ENCODE measurements at places on chromosomes 11 and 22. TPM values are rescaled to one million over a fixed set of nuclear protein-coding genes. Genes with fewer than 3 reads are reported as not detected.
A peak's percentile ranks its signal among the peaks of the same experiment; 100 is the strongest.

The CDON gene
- 6.8 TPM for total RNA-seq

The SESN3 gene
- 29.2 TPM for total RNA-seq

The TCN1 gene
- total RNA-seq = not detected

The RAB39A gene
- not detected for total RNA-seq

The OSM gene
- total RNA-seq = not detected

The APOA5 gene
- 1.5 TPM for total RNA-seq

The RCOR2 gene
- total RNA-seq = 1.5 TPM

The KLHL22 gene
- total RNA-seq = 20.9 TPM

The GVQW3 gene
- 15.8 TPM for total RNA-seq

DNA sequence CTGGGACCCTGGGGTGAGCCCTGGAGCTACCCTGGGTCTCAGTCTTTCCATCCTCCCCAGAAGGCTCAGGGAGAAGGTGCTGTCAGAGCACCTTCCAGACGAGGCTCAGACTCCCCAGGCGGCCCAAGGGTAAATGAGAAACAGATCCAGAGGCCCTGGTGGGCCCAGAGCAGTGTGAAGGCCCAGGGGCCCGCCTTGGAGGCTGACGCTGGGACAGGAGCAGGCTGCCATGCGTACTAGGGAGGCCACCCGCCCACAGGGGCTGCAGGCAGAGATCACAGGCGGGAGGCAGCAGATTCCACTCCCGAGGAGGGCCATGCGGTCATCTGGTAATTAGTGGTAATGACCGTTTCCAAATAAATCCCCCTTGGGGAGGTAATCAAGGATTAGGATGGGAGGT is 5.2 kb downstream of the WNT11 start:
- no peak overlapping the region for H3K27ac ChIP-seq
- no peak overlapping the region for H3K4me3 ChIP-seq
- no peaks in the 10 kb centered on the region for H3K36me3 ChIP-seq
- H3K4me1 ChIP-seq = peaks cover 14% of the 10 kb centered on the region
- H3K27me3 ChIP-seq = no peaks in the 10 kb centered on the region

- H3K27me3 ChIP-seq = no peaks in the 10 kb centered on the region
- no peaks in the 10 kb centered on the region for H3K4me1 ChIP-seq
- H3K4me3 ChIP-seq = no peak overlapping the region
- H3K27ac ChIP-seq = no peak overlapping the region
- no peaks in the 10 kb centered on the region for H3K36me3 ChIP-seq
- DNase-seq = no peak
Observed at GRCh38 chr11:40202589-40203270, 1256.7 kb downstream of the LRRC4C start.

DNA sequence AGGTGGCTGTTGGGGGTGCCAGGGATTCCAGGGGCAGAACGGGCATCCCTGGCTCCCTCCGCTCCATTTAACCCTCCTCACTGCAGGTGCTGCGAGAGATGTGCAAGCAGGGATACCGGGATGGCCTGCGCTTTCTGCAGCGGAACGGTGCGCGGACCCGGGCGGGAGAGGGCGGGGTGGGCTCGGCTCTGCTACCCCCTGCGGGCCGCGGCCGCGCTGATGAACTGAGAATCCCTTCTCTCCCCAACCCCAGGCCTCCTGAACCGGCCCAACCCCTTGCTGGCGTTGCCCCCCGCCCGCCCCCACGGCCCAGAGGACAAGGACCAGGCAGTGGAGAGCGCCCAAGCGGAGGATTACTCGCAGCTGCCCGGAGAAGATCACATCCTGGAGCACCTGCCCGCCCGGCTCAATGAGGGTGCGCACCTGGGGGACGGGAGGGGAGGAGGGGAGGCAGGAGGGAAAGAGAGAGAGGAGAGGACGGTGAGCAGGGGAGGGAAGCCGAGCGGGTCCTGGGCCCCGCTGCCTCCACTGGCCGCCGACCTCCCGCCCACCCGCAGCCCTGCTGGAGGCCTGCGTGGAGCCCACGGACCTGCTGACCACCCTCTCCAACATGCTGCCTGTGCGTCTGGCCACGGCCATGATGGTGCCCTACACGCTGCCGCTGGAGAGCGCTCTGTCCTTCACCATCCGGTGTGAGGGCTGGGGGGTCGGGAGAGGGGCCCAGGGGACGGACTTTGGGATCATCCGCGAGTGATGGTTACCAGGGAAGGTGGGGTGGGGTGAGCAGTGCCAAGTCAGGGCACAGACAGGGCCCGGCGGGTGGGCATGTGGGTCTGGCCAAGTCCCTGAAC is 4.1 kb upstream of the CRACR2B start:
- DNase-seq = no peak
- peaks cover 48% of the 10 kb centered on the region for H3K4me1 ChIP-seq
- peaks cover 2% of the 10 kb centered on the region for H3K36me3 ChIP-seq
- H3K4me3 ChIP-seq = no peak overlapping the region
- H3K27me3 ChIP-seq = no peaks in the 10 kb centered on the region

- no peaks in the 10 kb centered on the region for H3K27me3 ChIP-seq
- no peak for DNase-seq
- no peak overlapping the region for H3K27ac ChIP-seq
- H3K36me3 ChIP-seq = no peaks in the 10 kb centered on the region
- no peak overlapping the region for H3K4me3 ChIP-seq
- 0 out of 2 replicates have a peak, but pooled peaks cover 5% of the 10 kb centered on the region for H3K4me1 ChIP-seq
Observed at GRCh38 chr11:16609769-16610168, 128.7 kb upstream of the C11orf58 start.

- no peaks in the 10 kb centered on the region for H3K36me3 ChIP-seq
- no peak for DNase-seq
- no peak overlapping the region for H3K27ac ChIP-seq
- H3K27me3 ChIP-seq = no peaks in the 10 kb centered on the region
- no peaks in the 10 kb centered on the region for H3K4me1 ChIP-seq
- H3K4me3 ChIP-seq = no peak overlapping the region
Observed at GRCh38 chr22:49704345-49705215, 123.1 kb downstream of the BRD1 start.

GRCh38 chr22:31088233-31088986 is 7.3 kb downstream of the SMTN start:
- DNase-seq = no peak
- no peak overlapping the region for H3K4me3 ChIP-seq
- H3K27me3 ChIP-seq = no peaks in the 10 kb centered on the region
- H3K36me3 ChIP-seq = peaks cover 1% of the 10 kb centered on the region

GRCh38 chr11:130635937-130636630 is 187.6 kb downstream of the ADAMTS15 start:
- H3K4me1 ChIP-seq = peaks cover 7% of the 10 kb centered on the region
- H3K36me3 ChIP-seq = no peaks in the 10 kb centered on the region
- no peak overlapping the region for H3K27ac ChIP-seq

- no peaks in the 10 kb centered on the region for H3K27me3 ChIP-seq
- H3K4me3 ChIP-seq = no peak overlapping the region
- DNase-seq = peak; percentile 57
- no peaks in the 10 kb centered on the region for H3K36me3 ChIP-seq
Observed at GRCh38 chr11:112321501-112322172, 61.0 kb upstream of the PLET1 start.

DNA sequence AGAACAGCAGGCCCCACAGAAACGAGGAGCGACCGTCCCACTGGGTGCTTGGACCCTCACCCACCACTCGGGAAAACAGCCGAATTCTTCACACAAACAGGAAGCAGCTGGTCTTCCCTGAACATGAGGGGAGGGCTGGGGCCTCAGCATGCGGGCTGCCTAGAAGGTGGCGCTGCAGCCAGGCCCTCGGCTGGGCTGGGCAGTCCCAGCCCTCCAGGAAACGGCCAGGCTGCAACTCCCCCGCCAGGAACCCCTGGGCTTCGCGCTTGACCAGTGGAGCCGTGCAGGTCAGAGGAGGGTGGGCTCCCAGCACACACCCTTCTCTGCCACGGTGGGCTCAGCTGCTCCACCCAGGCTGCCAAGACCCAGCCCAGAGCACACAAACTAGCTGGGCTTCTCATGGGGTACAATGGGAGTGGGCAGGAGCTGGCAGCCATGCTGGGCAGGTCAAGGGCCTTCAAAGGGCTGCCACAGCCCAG is 29.6 kb downstream of the IGF2 start:
- H3K4me1 ChIP-seq = no peaks in the 10 kb centered on the region
- H3K27ac ChIP-seq = no peak overlapping the region
- H3K36me3 ChIP-seq = no peaks in the 10 kb centered on the region
- H3K4me3 ChIP-seq = no peak overlapping the region

- no peak overlapping the region for H3K27ac ChIP-seq
- H3K4me1 ChIP-seq = no peaks in the 10 kb centered on the region
- H3K36me3 ChIP-seq = no peaks in the 10 kb centered on the region
Observed at GRCh38 chr11:103901656-103902055, 134.8 kb upstream of the DDI1 start.

- no peaks in the 10 kb centered on the region for H3K27me3 ChIP-seq
- no peak overlapping the region for H3K4me3 ChIP-seq
- no peak for DNase-seq
- H3K36me3 ChIP-seq = no peaks in the 10 kb centered on the region
Observed at GRCh38 chr11:33895752-33896137, 3.9 kb upstream of the LMO2 start.

DNA sequence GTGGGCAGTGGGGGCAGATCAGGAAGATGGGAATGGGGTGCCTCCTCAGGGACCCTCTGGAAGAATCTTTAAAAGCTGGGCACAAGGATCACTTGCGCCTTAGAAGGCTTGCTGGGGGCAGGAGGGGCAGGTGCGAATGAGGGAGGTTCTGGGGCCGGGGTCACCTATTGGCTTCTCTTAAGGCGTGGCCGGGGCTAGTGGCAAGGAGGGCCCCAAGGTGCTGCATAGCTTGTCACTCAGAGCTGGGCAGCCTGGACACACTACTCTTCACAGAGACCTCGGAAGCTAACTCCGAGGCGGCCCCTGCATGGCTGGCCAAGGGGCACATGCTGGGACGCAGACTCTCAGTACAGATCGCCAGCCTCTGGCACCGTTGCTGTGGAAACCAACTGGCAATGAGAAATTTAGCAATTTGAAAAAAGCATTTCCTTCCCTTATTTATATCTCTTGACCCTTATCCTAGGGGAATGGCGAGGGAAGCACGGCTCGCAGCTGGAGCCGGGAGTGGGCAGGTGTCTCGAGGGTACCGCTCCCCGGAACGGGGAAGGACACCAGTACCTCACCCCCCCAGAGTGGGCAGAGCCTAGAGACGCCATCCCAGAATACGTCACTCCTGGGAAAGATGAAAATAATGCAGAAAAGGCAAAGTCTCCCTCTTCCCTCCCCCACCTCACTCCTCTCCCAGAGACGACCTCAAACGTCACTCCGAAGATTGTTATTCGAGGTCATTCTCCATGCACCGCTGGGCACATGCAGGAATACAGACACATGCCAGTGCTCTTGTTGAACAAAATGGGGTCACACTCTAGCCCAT is 188.1 kb downstream of the CTTN start:
- no peak overlapping the region for H3K27ac ChIP-seq
- no peaks in the 10 kb centered on the region for H3K27me3 ChIP-seq
- no peaks in the 10 kb centered on the region for H3K36me3 ChIP-seq
- no peak for DNase-seq
- no peak overlapping the region for H3K4me3 ChIP-seq

DNA sequence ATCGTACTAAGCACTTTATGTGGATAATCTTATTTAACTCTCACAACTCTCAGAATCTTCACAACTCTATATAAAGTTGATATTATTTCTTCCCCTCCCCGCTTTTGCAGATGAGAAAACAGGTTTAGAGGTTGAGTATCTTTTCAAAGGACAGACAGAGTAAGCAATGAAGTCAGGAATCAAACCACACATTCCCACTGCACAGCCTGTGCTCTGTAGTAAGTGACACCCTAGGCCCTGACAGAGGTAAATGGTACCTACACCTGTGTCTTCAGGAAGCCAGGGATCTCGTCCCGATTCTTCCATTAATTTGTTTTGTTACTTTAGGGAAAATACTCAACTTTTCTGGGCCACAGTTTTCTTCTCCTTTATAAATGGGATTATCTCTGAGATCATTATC is 172.5 kb upstream of the MTMR2 start:
- no peaks in the 10 kb centered on the region for H3K36me3 ChIP-seq
- H3K4me3 ChIP-seq = no peak overlapping the region
- no peak for DNase-seq
- H3K4me1 ChIP-seq = peaks cover 70% of the 10 kb centered on the region
- no peaks in the 10 kb centered on the region for H3K27me3 ChIP-seq

- no peaks in the 10 kb centered on the region for H3K27me3 ChIP-seq
- H3K36me3 ChIP-seq = 0 out of 2 replicates have a peak, but pooled peaks cover 3% of the 10 kb centered on the region
- peaks cover 25% of the 10 kb centered on the region for H3K4me1 ChIP-seq
- no peak overlapping the region for H3K4me3 ChIP-seq
- no peak overlapping the region for H3K27ac ChIP-seq
Observed at GRCh38 chr11:71183878-71184277, 68.5 kb downstream of the SHANK2 start.

GRCh38 chr11:67119585-67120391 is 725 bp downstream of the KDM2A start:
- DNase-seq = peak; percentile 55
- H3K4me3 ChIP-seq = peak overlapping the region; percentile 92
- H3K27ac ChIP-seq = peak overlapping the region; percentile 96
- H3K4me1 ChIP-seq = peaks cover 50% of the 10 kb centered on the region
- no peaks in the 10 kb centered on the region for H3K27me3 ChIP-seq
- no peaks in the 10 kb centered on the region for H3K36me3 ChIP-seq

GRCh38 chr11:69003301-69003865 is 9.7 kb downstream of the MRGPRF start:
- no peaks in the 10 kb centered on the region for H3K27me3 ChIP-seq
- H3K27ac ChIP-seq = no peak overlapping the region
- H3K4me3 ChIP-seq = no peak overlapping the region
- no peaks in the 10 kb centered on the region for H3K36me3 ChIP-seq

All from Caco-2 (cell line).